ENCODE measurements at places on chromosomes 2 and 18. TPM values are rescaled to one million over a fixed set of nuclear protein-coding genes. Genes with fewer than 3 reads are reported as not detected.

Gene CIDEA
- not detected for polyA plus RNA-seq

Gene COL3A1
- polyA plus RNA-seq: not detected

Gene DCC
- not detected for polyA plus RNA-seq

Gene CTAGE1
- polyA plus RNA-seq: not detected

Gene PFN4
- 0.39 TPM for polyA plus RNA-seq

Gene AMER3
- not detected for polyA plus RNA-seq

Gene CDH7
- polyA plus RNA-seq: not detected

Gene KCNE4
- polyA plus RNA-seq: 0.04 TPM

Gene GCKR
- not detected for polyA plus RNA-seq

Gene C2orf81
- 5.4 TPM for polyA plus RNA-seq

Gene NOL4
- polyA plus RNA-seq: not detected

Gene IL1RL2
- polyA plus RNA-seq: not detected

Gene PLCD4
- 0.25 TPM for polyA plus RNA-seq

Gene HOXD4
- not detected for polyA plus RNA-seq

Gene WNT10A
- polyA plus RNA-seq: 15.2 TPM

Gene SKOR2
- polyA plus RNA-seq: not detected

Gene CLEC4F
- polyA plus RNA-seq: not detected

Gene SP9
- polyA plus RNA-seq: not detected

Gene UGT1A3
- not detected for polyA plus RNA-seq

Gene TM4SF20
- polyA plus RNA-seq: not detected

Data from B cell (primary cell).